Fibroblast of upper back skin (primary cell): ENCODE measurements at places on chromosomes 4 and X.

DNA sequence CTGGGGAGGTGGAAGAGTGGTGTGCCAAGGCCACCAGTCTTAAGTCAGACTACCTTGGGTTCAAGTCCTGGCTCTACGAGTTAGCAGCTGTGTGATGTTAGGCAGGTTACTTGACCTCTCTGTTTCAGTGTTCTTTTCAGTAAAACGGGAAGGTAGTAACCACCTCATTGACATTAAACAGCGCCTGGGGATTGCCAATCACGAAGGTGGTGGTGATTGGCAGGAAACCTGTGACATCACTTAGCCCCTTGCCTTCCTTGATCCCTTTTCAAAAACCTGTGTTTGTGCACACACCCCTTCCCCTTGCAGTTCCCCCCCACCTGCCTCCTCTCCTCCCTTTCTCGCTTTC, 7.6 kb downstream of the KLF3 start:
- no peak for DNase-seq

- no peak for DNase-seq
These were observed 275.7 kb upstream of the RASGEF1B start for GRCh38 chr4:81747242-81747930.

DNA sequence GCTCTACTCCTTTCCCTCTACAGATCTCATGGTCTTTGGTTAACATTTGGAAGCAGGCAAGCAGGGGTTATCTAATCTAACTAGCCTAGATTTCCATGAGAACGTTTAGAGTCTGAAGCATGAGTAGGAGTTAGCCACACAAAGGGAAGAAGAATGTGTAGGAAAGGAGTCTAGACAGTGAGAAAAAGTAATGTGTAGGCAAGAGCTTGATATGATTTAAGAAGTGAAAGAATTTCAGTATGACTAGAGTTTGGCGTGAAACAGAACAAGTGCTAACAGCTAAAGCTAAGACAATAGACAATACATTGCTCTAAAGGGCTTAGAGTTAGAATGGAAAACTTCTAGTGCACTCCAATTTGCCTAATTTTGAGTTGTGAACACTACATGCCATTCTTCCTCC, 10.8 kb downstream of the CXCL8 start:
- DNase-seq = no peak

DNA sequence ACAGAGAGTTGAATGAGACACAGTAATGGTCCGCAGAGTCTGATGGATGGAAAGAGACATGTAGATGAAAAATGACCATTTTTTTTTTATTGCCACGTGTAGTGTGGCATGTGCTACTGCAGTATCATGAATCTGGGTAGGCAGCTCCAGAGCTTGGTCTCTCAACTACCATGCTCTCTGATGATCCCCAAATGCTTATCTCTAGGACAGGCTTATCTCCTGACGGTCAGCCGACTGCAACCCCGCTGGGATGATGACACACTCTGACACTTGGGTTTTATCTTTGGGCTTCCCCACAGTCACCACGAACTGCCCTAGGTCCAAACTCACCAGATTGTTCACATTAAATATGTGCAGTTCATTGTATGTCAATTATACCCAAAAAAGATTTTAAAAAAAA, 239.7 kb downstream of the QDPR start:
- no peak for DNase-seq

DNA sequence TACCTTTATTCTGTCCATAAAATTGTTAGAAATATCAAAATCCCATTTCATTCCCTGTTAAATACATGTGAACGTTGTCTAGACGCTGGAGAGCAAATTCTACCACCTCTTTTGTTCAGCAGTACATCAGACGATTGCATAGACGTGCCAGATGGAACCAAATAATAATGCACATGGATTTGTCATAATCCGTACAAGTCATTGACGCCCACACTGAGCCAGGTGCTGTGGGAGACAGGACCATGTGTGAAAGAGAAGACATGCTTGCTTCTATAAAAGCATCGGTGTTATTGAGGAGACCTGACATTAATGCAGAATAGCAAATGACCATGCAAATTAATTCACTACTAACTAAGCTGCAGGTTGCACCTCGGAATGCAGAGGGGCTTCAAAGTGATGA, 175.0 kb downstream of the PTTG2 start:
- no peak for DNase-seq

- no peak for DNase-seq
These were observed 29.2 kb downstream of the PRRG1 start for GRCh38 chrX:37378404-37378803.

- no peak for DNase-seq
These were observed 27.7 kb upstream of the TEC start for GRCh38 chr4:48297256-48297846.

- DNase-seq = peak; percentile 47
These were observed 49.1 kb downstream of the TMEM165 start for GRCh38 chr4:55444827-55445226.

DNA sequence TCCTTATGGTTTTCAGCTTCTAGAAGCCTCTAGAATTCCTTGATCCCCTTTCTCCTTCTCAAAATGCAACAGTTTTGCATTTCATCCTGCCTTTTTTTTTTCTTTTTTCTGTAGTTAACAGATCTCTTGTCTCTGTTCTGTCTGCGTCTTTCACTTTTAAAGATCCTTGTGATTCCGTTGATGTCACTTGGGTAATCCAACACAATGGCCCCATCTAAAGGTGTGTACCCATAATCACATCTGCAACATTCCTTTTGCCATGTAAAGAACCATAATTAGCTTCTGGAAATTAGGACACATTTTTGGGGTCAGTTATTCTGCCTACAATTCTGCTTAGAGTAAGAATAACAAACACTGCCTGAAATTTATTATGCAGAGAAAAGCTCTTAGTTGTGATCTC, 1180.9 kb upstream of the ADGRL3 start:
- no peak for DNase-seq

DNA sequence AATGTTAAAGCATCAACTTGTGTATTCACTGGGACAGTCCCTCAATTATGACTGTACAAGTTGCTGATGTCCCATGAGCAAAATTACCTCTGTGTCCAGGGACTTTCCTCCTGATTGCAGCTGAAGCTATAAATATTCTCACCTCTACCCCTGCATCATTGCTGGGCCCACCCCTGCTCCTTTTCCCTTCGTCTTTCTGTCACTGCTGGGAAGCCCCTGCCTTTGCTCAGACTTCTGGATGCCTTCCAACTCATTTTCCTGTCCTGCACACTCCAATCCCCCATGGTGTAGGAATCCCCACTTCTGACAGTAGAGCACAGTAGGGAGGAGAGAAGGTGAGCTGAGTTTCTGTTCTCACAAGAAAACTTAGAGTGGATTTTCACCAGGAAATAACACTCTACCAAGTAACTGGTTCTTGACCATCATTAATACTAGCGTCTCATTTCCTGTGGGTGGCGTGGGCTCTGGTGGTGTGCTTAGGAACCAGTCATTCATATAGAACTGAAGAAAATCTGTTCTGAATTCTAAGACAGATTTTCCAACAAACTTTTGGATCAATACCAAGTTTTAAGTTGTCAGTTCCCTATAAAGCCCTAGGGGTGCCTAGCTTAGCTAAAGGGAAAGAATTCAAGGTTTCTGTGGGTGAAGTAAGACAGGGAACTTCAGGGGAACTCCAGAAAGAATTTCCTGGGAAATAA, 136.2 kb upstream of the MED14 start:
- DNase-seq = peak; percentile 62

DNA sequence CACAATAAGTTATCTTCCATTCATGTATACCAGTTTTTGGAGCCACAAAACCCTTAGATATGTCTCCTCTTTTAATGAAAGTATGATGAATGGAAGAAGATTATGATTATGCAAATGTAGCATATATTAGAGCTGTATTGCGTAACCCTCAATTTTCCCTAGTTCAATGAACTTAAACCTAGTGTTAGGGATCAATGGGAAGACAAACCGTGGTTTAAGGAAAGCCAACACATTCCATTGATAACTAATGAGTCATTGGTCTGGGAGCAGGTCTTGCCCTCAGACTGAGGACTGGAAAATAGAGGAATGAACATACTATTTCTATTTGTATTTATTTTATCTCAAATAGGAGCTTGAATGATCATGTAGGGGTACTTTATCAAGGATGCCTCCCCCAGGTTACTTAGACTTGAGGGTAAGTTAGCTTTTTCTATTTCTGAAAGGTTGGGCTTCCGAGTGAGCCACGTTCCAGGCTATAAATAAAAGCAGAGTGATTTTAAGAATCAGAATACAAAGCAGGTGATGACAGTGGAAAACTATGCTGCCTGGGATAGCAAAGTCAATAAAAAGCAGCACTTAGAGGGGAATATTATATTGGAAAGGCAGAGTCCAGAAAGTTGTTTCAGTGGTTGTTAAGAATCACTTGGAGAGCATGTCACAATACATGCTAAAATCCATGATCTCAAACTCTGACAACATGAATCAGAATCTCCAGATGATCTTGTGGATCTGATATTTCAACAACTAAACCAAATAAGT, 356.0 kb downstream of the ADAM29 start:
- DNase-seq = peak; percentile 49

- DNase-seq = no peak
These were observed 46.9 kb upstream of the SLC39A8 start for GRCh38 chr4:102392033-102392744.

DNA sequence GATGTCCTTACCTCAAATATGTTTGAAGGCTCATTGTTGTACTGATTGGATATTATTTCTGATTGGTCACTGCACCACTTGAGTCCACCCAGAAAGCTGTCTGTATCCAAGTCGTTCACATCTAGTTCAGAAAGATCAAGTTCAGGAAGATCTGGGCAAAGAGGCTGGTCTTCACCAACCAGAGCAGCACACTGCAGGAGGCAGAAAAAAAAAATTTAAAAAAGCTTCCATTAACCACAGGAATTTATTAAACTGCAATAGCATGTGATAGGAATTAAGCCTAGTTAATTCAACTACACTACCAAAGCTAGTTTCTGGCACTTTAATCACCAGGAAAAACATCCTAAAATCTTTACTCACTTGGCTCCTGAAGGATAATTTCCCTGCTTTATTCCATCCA, 5.1 kb downstream of the PPARGC1A start:
- peak; percentile 53 for DNase-seq

- no peak for DNase-seq
These were observed 460.4 kb upstream of the BOD1L1 start for GRCh38 chr4:14087921-14088320.

DNA sequence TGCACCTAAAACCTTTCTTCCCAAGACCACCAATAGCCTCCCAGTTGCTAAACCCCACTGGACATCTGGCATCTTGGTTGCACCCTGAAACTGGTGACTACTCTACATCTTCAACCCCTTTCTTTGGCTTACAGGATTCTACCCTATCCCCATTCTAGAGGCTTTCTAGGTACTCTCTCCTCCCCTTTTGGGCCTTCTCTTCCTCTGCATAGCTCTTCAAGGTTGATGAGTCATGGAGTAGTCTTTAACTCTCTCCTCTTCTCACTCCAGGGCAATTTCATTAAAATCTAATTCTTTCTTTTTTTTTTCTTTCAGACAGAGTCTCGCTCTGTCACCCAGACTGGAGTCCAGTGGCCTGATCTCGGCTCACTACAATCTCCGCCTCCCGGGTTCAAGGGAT, 16.8 kb downstream of the APOO start:
- no peak for DNase-seq

- DNase-seq = peak; percentile 43
These were observed 48.2 kb upstream of the H2AZ1 start for GRCh38 chr4:99998062-99998867.

DNA sequence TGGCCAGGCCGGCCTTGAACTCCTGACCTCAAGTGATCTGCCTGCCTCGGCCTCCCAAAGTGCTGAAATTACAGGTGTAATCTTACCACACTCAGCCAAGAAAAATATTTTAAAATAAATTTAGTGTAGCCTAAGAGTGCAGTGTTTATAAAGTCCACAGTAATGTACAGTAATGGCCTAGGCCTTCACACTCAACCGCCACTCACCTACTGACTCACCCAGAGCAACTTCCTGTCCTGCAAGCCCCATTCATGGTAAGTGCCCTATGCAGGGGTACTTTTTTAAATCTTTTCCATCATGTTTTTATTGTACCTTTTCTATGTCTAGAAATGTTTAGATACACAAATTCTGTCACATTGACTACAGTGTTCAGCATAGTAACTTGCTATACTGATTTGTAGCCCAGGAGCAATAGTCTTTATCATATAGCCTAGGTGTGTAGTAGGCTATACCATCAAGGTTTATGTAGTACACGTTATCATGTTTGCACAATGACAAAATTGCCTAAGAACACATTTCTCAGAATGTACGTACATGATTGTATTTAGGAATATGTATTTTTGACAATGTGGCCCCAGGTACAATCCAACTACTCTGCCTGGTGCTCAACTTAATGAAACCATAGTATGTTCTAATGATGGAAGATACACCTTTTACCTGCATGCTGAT, 455.2 kb downstream of the PCDH7 start:
- no peak for DNase-seq

DNA sequence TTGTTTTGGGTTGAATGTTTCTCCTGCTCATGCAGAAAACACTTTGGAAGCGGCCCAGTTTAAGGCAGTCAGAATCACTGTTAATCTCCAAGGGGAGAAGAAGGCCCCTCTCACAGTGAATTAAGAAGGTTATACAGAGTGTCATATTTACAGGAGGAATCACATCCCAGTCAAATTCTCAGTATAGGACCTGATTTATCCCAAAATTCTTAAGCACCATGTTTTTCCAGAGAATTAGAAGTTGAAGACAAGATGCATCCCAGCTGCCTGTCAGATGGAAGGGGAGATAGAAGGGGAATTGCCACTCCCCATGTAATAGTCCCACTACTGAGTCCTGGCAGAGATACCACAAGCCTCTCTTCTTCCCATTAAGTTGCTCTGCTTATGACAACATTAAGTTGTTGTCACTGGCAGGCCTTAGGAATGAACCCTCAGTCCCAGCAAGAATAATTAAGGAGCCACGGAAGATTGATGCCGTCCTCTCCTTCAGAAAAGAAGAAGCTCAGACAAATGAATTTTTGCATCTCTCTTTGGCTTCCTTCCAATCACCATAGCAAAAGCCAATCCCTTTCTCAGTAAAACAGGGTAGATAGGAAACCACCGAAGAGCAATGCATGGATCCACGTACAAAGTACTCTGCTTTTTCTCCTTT, 138.4 kb downstream of the LDB2 start:
- no peak for DNase-seq

DNA sequence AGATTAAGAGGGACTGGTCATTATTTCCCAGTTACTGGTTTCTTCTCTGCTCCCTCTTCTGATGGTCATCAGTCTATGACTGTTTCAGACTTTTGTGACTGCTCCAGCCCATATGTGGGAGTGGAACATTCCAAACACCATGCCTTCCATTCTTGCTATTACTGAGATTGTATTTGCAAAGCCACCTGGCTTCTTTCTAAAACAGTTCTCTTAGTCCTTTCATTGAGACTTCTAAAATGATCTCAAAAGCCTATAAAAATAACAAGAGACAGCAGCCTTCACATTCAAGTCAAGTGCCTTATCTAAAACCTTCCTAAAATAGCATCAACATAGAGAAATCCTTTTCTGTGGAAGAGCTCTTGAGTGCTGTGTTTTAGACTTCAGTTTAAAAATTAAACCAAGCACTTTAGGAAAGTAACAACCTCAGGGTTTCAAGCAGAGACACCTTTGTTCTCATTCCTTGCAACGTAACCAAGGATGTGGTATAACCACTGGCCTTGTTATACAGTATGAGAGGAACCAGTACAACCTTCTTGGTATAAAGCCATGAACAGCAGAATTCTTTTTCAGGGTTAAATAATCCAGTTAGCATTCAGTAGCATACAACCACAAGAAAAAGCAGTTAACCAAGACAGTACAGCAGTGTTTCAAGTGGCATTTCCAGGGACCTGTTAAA, 97.1 kb downstream of the NFKB1 start:
- DNase-seq = no peak

- no peak for DNase-seq
These were observed 24.8 kb downstream of the NELFA start for GRCh38 chr4:1983846-1984405.
